ENCODE measurements at places on chromosomes 1 and 21.

- no peak for DNase-seq
Measured at GRCh38 chr1:200243042-200243437, 166.8 kb downstream of the ZNF281 start.

DNA sequence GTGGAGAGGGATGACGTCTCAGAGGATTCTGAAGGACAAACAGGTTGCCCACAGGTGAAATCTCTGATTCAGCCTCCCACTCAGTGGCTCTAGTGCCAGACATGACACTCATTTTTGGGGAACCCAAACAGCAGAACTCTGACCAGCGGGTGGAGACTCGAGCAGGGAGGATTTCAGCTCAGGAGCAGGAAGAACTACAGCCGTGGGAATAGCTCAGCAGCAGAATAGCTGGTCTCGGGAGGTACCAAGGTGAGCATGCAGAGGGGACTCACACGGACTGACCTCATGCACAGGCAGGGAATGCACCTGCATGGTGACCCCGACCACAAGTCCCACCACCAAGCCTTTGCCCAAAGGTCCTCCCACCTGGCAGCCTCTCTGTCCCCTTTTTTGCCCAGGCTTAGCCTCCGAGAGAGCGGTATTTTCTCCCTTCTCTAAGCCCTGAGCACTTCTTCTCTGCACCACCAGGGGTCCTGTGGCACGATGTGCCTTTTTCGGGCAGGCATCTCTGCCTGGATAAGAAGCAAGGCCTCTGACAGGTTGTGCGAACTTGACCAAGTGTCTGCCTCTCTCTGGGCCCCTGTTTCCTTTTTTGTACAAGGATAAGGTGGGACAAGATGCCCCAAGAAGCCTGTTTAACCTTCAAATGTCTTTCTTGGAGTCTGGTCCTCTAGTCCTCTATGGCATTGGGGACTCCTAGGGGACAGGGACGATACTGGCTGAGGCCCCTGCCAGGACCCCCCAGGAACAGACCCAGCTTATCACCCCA lies 8.8 kb upstream of the FGR start:
- DNase-seq = no peak

- DNase-seq = no peak
Measured at GRCh38 chr1:69459244-69459643, 108.5 kb upstream of the LRRC7 start.

- no peak for DNase-seq
Measured at GRCh38 chr1:234862944-234863515, 253.1 kb upstream of the IRF2BP2 start.

DNA sequence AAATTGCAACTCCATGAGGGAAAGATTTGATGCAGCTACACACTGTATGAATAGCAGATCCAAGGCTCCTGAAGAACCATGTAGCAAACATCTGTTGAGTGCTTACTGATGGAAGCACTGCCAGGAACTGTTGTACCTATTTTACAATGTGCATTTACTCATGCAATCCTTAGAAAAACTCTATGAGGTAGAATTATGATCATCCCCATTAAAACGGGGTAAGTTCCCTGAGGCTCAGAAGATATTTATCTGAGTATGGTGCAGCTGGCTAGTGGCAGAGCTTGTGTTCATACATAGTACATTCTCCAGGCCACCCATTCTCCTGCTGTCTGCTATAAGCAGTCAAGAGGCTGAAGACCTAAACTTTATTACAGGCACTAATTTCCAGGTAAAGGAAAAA lies 54.4 kb upstream of the C8B start:
- no peak for DNase-seq

DNA sequence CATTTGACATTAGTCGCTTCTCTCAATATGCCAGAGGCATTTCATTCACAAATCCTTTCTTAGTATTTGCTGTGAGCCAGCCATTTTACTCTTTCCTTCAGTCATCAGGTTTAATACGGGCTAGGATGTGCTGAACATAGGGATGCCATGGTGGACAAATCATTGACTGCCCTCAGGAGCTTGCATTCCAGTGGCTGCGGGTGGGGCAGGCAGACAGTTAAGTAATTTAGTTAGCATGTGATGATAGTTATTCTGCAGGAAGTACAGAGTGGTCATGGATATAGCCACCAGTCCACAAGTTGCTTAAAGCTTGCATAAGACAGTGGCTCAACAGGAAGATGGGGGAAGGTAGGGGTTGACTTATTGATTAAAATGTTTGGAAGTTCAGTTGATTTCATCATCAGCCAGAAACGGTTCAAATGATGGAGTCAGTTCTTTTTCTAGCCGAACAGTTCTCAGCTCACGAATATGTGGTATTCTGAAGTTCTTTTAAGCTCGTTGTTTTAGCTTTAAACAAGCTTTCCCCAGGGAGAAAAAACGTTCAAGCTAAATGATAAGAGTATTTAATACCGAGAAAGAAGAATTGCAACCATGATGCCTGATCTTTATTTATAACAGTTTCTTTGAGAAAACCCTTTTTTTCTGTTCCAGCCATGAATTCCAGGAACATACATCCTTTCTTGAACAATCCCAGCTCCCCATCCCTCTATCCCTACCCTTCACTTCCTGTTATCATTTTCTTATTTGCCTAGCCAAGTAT lies 1.4 kb downstream of the SLC22A15 start:
- peak; percentile 81 for DNase-seq

DNA sequence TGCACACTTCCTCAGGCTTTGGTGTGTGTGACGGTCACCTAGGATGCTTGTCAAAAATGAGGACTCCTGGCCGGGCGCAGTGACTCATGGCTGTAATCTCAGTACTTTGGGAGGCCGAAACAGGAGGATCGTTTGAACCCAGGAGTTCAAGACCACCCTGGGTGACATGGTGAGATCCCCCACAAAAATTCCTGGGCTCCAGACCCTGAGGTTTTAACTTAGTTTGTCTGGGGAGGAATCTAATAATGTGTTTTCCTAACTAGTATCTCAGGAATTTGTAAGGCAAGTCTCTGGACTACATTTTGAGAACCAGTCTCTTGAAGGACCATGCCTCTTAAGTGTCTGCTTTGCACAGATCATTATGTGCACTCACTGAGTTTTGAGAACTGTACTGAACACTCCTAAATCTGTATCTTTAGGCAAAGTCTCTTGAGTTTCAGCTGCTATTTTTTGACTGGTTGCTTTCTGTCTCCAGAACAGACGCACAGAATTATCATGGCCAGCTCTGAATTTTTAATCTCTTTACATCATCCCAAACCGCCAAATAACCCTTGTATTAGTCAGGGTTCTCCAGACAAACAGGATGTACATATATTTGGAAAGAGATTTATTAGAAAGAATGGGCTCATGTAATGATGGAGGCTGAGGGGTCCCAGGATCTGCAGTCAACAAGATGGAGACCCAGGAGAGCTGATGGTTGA lies 45.5 kb upstream of the VANGL1 start:
- DNase-seq = no peak

GRCh38 chr1:244450597-244451538 lies 841 bp downstream of the ADSS2 start:
- DNase-seq = no peak

GRCh38 chr1:35834218-35834617 lies 26.4 kb downstream of the AGO4 start:
- DNase-seq = no peak

GRCh38 chr1:74223453-74223852 lies 11.7 kb upstream of the TNNI3K start:
- DNase-seq = no peak

- DNase-seq = no peak
Measured at GRCh38 chr1:187415065-187415464, 586.3 kb downstream of the PLA2G4A start.

- DNase-seq = peak; percentile 31
Measured at GRCh38 chr1:192550922-192551534, 24.5 kb upstream of the RGS1 start.

- no peak for DNase-seq
Measured at GRCh38 chr21:14526836-14527695, 19.0 kb downstream of the SAMSN1 start.

DNA sequence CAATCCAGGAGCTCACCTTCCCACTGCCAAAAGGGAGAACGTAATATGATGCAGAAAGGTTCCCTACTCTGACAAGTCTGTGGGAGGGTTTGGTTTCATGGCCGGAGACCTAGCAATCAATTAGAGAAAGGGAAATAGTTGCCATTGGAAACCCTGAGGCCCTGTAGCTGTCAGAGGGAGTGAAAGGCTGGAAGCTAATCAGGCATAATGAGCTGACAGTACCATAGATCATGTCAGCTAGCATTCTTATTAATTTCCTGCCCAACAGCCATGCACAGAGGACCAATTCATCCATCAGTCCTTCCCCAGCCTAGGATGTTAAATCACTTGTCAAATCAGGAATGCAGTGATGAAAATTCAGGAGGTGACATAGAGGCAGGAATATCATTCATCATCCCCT lies 527.3 kb downstream of the PLPP3 start:
- DNase-seq = no peak

GRCh38 chr1:234979296-234980279 lies 149.0 kb downstream of the TOMM20 start:
- no peak for DNase-seq

GRCh38 chr1:47727697-47728085 lies 269.5 kb downstream of the TRABD2B start:
- no peak for DNase-seq

DNA sequence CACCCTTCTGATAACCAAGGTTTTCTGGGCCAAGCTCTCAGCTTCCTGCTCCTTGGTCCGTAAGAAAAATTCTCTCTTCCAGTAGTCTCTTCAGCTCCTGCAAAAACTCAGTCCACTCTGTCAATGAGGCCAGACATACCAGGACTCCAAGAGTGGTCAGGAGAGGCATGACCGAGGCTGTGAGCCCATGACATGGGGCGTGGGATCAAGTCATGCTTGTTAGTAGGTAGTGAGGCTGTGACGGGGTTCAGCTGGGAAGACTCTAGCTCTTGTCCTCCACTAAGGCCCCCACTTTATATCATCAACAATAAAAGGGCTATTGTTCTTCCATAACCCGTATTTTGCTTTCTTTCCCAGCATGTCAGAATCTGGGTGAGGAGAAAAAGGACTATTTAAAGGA lies 10.1 kb upstream of the HCRTR1 start:
- DNase-seq = no peak

DNA sequence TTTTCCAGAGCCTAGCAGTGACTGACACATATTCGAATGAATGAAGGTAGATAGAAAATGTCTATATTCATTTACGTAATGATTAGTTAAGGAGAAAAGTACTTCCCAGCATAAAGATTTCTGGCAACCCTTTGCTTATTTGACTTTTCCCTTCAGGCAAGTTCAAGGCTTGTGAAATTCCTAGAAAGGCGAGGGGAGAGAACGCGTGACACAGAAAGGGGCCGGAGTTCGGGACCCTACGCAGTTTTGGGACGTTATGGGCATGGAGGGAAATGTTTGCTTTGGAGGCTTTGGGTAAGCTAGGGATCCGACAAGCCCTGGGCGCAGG lies 472 bp upstream of the USP25 start:
- DNase-seq = no peak

DNA sequence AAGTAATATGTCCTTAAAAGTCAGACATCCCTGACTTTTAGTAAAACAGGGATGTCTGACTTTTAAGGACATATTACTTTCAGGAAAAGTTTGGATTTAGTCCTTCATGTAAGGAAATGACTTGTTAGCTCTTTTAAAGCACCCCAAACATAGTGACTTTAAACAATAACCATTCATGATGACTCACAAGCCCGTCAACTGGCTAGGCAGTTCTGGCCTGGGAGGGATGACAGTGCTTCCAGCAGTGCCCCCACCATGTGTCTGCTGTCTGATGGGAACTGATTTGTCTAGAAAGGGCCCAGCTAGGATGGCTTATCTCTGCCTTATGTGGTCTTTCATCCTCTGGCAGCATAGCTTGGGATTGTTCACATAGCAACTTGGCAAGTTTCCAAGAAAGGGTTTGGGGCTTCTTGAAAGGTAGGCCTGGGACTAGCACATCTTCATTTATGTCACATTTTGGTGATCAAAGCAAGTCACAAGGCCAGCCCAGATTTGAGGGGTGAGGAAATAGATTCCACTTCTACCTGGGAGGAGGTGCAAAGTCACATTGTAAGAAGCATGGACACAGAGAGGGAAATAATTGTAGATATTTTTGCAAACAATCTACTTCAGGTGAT lies 143.5 kb downstream of the C1orf94 start:
- no peak for DNase-seq

DNA sequence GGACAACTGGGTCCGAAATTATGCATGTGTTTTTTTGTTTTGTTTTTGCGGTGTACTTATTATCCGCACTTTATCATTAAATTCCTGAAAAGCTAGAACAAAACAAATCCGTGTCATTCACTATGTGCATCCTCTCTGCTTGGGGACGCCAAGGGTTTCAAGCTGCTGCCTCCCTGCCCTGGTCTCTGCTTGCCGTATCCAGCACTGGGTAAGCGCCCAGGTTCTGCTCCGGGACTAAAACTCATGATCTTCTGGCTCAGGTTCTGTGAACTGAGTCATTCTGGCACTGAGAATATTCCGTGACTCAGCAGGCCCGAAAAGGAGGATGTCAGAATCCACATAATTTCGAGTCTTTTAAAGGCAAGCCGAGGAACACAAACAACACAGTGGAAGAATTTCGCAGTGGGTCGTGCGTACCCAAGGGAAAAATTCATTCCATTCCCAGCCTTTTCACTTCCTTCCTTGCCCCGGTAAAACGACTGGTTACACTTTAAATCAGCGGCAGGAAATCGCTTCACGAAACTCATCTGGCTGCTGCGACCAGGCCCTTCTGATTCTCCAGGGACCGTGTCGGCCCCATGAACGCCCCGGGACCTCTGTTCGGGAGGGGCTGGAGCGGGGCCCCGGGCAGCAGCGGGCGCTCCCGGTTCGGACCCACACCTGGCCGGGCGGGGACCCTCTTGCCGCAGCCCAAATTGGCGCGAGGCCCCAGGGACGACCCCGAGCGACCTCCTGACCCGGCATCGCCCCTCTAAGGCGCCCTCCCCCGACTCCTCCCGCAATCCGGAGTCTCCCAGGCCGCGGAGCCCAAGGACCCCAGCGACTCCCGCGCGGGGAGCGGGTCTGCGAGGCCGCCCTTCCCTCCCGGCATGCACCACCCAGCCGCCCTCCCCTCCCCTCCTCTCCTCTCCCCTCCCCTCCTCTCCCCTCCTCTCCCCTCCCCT lies 746 bp upstream of the LAMC1 start:
- no peak for DNase-seq

DNA sequence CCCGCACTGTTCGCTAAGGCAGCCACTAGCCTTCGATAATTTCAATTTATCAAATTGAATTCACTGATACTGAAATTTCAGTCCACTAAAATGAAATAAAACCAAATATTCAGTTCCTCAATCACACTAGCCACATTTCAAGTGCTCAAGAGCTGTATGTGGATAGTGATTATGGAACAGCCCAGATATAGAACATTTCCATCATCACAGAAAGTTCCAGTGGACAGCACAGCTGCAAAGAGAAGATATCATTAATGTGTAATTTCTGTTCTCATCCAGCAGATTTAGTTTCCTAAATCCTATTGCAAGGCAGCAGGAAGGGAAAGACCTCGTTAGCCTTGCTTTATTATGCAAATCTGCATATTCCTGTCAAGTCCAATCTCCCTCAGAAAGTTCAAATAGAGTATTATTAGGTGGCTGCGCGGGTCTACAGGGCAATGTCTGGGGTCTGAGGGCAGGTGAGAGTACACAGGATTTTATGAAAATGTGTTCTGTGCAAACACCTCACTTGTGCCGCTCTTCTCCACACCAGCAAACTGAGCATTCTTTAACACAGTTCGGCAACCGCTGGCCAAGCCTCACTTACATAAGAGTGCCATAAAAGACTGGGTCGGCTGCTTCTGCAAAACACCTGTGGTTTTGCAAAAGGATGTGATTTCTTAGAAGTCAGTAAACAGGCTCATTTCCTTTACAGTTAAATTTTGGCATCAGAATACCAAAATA lies 22.4 kb downstream of the CAPZB start:
- DNase-seq = no peak

All from SIG-M5 (cell line).